Thymus (tissue), 14 donors: ENCODE measurements at places on chromosomes 2 and 18. TPM values are rescaled to one million over a fixed set of nuclear protein-coding genes. Genes with fewer than 3 reads are reported as not detected.

- no peak for DNase-seq
These were observed 1339.6 kb upstream of the LRRTM1 start for GRCh38 chr2:81644189-81644588.

GRCh38 chr2:218123986-218124385, 1.8 kb upstream of the CXCR2 start:
- DNase-seq, result no peak

- no peak for DNase-seq
These were observed 76.5 kb downstream of the NOL10 start for GRCh38 chr2:10613263-10613662.

DNA sequence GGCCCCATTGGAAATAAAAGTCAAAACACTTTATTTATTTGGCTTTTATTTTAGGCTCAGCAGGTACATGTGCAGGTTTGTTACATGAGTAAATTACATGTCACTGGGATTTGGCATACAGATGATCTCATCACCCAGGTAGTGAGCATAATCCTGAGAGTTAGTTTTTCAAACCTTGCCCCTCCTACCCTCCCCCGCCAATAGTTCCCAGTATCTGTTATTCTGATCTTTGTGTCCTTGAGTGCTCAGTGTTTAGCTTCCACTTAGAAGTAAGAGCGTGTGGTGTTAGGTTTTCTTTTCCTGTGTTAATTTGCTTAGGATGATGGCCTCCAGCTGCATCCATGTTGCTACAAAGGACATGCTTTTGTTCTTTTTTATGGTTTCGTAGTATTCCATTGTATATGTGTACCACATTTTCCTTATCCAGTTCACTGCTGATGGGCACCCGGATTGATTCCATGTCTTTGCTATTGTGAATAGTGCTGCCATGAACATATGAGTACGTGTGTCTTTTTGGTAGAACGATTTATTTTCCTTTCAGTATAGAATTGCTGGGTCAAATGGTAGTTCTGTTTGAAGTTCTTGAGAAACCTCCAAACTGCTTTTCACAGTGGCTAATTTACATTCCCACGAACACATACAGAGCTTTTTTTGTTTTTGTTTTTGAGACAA, 47.9 kb downstream of the ARMC9 start:
- DNase-seq, result no peak

- DNase-seq, result no peak
These were observed 1229.1 kb upstream of the ACVR2A start for GRCh38 chr2:146615778-146616177.

- no peak for DNase-seq
These were observed 564 bp downstream of the MPV17 start for GRCh38 chr2:27322301-27322765.

SERPINB5 gene
- 6.1 TPM for total RNA-seq

- DNase-seq, result no peak
These were observed 15.3 kb downstream of the WDR43 start for GRCh38 chr2:28909655-28910353.

VAMP5 gene
- total RNA-seq, result 19.0 TPM

DNA sequence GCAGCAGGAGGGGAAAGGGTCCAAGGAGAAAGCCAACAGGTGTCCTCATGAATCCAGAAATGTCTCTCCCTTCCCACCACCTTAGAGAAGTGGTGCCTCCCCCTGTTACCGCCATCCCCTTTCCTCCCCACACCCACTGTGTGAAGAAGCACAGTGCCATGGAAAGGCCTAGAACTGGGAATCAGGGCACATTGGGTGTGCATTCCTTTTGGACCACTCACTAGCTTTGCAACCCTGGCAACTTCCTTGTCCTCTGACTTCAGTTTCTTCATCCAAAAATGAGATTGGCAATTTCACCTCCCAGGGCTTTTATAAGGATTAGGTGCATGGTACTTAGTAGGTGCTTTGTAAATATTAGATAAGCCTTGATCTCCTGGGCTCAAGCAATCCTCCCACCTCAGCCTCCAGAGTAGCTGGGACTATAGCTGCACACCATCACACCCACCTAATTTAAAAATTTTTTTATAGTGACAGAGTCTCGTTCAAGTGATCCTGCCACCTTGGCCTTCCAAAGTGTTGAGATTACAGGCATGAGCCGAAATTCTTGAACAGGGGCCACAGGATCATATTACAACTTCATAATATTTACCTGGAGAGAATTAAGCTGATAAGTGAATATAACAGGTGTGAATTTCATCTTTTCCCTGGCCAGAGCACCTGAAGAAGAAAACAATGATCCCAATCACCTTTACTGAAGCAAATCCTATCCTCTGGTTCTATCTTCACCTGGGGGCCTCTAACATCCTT, 97.9 kb upstream of the TAF1B start:
- no peak for DNase-seq

DNA sequence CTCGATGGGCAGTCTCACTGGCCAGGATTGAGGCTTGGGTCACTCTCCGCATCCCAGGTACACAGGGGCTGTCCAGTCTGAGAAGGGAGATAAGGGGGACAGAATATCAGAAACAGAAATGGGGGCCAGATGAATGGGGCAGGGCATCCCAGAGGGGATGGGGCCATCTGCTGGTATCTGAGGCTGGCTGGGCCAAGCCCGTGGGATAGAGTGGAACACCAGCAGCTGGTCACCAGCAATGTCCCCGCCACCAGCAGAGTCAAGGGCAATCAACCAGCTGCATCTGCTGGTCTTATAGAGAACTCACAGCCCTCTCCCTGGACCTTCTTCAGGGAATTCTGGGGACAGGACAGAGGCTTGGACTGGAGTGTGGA, 128.8 kb upstream of the HAAO start:
- DNase-seq, result no peak

DNA sequence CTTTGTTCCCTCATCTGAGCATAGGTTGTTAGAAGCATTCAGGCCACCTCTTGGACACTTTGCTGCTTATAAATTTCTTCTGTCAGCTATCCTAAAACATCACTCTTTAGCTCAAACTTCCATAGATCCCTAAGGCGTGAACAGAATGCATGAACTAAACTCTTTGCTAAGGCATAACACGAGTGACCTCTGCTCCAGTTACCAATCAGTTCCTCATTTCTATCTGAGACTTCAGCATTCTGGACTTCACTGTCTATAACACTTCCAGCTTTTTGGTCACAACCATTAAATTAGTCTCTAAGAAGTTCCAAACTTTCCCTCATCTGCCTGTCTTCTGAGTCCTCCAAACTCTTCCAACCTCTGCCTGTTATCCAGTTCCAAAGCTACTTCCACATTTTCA, 8.3 kb upstream of the VWA3B start:
- DNase-seq, result no peak

EFEMP1 gene
- 4.0 TPM for total RNA-seq

DNA sequence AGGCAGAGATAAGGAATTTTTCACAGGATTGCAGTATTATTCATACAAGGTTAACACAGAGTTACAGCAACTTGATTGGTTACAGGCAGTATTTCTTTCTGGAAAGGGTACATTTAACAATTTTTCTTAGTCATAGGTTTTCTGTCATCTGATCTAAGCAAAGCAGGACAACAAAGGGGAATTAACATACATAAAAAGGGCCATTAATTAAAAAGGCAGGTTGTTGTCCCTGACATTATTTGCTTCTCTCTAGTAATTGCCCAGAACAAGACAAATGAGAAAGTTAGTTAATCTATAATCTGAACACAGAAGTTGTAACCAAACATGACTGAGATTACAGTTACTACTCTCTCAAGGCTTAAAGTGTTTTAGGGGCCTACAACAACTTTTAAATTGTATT, 291.4 kb upstream of the LRRTM4 start:
- no peak for DNase-seq

EHBP1 gene
- 19.5 TPM for total RNA-seq

GRCh38 chr2:221724631-221725203, 152.6 kb upstream of the EPHA4 start:
- DNase-seq, result no peak

GRCh38 chr2:232315049-232315922, 63.3 kb upstream of the ALPP start:
- DNase-seq, result no peak

PREPL gene
- total RNA-seq, result 28.6 TPM

DNA sequence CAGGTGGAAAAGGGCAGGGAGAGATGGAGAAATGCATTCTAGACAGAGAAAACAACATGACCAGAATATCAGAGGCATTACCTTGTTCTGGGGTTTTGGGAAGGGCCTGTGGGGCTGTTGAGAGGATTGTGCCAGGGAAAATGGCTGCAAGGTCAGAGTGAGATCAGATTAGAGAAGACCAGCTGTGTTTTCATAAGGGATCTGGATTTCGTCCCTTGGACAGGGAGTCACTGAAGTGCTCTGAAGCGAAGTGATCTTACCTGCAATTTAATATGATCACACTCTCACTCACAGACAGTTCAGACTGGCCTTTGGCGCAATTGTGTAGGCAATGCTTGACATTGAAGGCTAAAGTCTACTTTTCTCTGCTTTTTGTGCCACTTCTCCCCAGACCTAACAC, 20.3 kb upstream of the REG3G start:
- DNase-seq, result no peak

GRCh38 chr2:150135223-150135883, 352.1 kb downstream of the RND3 start:
- DNase-seq, result no peak

- no peak for DNase-seq
These were observed 8.9 kb downstream of the VAPA start for GRCh38 chr18:9922592-9923311.

GRCh38 chr2:148885988-148886387, 11.0 kb downstream of the KIF5C start:
- no peak for DNase-seq

DNA sequence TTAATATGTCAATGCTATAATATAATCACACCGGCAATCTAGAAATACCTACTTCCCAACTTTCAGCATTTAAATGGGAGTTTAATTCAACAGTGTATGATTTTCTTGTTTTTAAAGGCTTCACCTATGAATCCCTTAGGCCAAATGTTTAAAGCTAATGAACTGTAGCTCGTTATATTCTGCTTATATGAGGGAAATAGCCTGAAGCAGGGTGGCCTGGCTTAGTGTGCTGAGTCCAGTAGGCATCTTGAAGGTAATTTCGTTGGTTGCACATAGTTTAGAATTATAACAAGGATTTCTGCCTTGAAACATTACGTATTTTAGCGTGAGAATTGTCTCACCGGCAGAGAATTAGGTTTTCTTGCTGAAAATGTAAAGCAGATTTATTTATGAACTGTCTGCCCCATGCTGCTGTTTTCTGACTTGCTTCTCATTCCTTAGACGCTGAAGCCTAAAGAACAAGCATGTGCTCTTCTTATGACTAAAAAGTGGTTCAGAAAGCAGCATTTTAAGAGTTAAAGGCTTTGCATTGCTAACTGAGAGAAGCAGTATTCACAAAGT, 433.7 kb upstream of the RAB12 start:
- DNase-seq, result no peak

DNA sequence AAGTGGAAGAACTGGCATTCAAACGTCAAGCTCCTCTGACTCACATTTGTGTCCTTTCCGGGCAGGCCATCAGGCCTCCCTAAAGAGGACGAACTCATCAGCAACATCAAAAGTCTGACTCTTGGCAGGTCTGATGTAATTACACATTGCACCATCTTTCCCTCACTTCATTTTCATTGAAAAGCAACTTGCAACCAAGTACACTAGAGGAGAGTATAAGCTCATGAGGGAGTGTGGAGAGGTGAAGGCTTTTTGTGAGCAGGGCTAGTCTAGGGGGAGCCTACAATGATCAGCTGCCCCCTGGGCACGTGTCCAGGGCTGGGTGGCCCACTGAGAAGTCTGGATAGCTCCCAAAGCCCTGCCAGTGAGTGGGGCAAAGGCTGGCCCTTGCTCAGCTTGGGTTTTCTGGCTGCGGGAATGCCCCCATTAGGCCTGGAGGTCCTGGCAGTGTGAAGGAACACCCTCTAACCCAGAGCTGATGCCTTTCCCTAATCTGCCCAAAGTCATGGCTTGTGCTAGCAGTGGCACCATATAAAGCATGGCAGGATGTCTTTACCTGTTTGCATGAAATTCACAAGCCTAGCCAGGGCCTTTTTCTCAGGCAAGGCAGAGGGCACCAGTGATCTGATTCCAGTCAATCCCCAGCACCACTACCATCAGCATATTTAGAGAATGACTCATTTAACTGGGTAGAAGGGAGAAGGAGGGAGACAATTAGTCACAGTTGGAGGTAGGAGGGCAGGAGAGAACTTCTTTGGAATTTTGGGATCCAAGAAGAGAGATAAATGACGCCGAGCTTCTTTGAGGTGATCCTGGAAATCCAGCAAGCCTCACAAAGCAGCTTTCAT, 8.5 kb upstream of the DAW1 start:
- no peak for DNase-seq

DNA sequence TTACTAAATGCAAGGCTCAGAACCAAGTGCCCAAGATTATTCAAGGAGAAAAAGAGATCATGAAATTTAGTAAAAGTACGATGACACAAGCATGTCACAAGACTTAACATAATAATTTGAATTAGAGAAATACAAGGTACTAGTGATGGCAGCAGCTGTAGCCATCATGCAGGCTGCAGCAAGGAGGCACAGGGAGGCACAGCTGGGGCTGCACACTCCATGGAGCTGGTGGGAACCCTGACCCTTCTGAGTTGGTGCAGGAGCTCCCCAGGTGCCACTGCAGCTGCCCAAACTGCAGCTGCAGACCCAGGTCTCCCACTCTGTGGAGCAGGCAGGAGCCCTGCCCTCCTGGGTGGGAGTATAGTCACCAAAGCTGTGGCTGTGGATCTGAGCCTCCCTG, 46.0 kb downstream of the COL3A1 start:
- no peak for DNase-seq

GRCh38 chr2:235935773-235936172, 232.4 kb downstream of the GBX2 start:
- DNase-seq, result no peak

GNLY gene
- 1.7 TPM for total RNA-seq

RIF1 gene
- total RNA-seq, result 35.9 TPM

NT5DC4 gene
- total RNA-seq, result 0.85 TPM

GRCh38 chr2:74575320-74575719, 20.8 kb downstream of the DOK1 start:
- no peak for DNase-seq

FOXD4L1 gene
- 0.24 TPM for total RNA-seq

SKOR2 gene
- not detected for total RNA-seq

GRCh38 chr2:126874961-126875360, 23.7 kb upstream of the TEX51 start:
- no peak for DNase-seq
